ENCODE measurements at places on chromosomes 2 and 18. TPM values are rescaled to one million over a fixed set of nuclear protein-coding genes. Genes with fewer than 3 reads are reported as not detected.
A peak's percentile ranks its signal among the peaks of the same experiment; 100 is the strongest.

The LINC00305 gene
- 0.20 TPM for total RNA-seq

The PAX8 gene
- under 0.01 TPM for total RNA-seq

The ANKRD53 gene
- 0.22 TPM for total RNA-seq

The SLC8A1 gene
- under 0.01 TPM for total RNA-seq

The NAT8 gene
- total RNA-seq, result not detected

The NGEF gene
- total RNA-seq, result 0.22 TPM

The C2orf15 gene
- 0.22 TPM for total RNA-seq

The SPEG gene
- under 0.01 TPM for total RNA-seq

The AMER3 gene
- total RNA-seq, result not detected

The ANKRD30BL gene
- total RNA-seq, result not detected

The CLASP1 gene
- total RNA-seq, result 31.9 TPM

The CFAP65 gene
- total RNA-seq, result not detected

- DNase-seq, result peak; percentile 79
These were observed 19.8 kb downstream of the HDAC4 start for GRCh38 chr2:239380831-239381708.

- DNase-seq, result no peak
These were observed 859.1 kb upstream of the ACVR2A start for GRCh38 chr2:146985753-146986152.

- no peak for DNase-seq
These were observed 522.3 kb downstream of the SOX11 start for GRCh38 chr2:6214471-6214870.

DNA sequence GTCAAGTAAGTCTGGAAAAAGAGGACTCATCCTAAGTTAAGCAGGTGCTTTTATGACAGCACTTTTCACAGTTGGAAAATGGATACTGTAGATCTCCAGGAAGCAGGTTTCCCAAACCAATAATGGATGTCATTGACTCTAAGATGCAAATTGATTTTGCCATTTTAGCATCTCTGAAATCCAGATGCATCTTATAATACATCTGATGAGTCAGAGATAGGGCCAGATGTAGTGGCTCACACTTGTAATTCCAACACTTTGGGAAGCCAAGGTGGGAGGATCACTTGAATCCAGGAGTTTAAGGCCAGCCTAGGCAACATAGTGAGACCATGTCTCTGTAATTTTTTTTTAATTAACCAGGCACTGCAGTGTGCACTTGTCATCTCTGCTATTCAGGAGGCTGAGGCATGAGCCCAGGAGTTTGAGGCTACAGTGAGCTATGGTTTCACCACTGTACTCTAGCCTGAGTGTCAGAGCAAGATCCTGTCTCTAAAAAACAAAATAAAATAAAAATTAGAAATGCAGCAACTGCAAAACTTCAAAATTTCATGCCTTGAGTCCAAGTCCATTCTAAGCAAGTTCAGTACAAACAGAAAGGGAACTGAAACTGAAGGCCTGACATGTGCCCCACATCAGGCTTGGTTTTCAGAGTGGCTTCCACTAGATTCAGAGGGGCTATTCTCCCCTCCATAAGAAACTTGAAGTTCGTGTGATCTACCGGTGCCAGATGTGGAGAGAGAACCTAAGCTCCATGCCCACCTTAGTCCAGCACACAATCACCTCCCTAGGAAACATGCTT lies 267.8 kb upstream of the NCKAP5 start:
- no peak for DNase-seq

- DNase-seq, result peak; percentile 73
These were observed 88.8 kb downstream of the VIT start for GRCh38 chr2:36785179-36785795.

DNA sequence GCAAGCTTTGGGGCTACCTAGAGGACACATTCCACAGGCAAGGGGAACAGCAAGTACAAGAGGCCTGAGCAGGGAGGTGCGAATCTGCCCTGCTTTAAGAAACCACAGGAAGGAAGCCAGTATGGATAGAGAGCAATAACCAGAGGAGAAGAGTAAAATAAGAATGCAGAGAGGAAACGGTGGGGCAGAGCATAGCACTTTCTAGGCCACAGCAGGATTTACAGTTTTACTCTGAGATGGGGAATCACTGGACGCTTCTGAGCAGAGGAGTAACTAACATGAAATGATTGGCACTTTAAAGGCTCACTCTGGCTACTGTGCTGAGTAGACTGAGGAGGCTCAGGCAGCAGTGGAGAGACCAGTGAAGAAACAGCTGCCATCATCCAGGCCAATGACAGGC lies 23.8 kb downstream of the AAK1 start:
- DNase-seq, result no peak

DNA sequence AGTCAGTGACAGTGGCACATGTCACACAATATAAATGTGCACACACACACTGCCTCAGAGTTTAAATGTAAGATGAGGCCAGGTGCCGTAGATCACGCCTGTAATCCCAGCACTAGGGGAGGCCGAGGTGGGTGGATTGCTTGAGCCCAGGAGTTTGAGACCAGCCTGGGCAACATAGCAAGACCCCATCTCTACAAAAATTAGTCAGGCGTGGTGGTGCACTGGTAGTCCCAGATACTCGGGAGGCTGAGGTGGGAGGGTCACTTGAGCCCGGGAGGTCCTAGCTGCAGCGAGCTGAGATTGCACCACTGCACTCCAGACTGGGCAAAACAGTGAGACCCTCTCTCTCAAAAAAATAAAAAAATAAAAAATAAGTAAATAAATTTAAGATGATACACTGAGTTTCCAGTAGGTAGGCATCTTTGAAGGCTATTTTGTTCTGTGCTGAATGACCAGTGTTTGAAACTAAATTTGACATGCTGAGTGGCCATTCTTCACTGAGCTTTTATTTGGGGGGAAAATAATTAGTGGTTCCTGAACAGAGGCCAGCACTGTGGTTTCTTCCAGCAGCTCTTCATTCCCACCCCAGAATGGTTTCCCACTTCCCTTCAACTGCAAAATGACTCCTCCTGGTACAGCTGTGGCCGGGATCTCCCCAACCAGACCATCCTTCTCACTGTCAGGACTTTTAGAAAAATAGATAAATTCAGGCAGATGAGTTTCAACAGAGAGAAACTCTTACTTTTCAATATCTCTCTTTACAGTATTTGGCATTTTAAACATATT lies 44.9 kb downstream of the PSMG2 start:
- DNase-seq, result no peak

GRCh38 chr2:26410764-26411243 lies 9.1 kb downstream of the DRC1 start:
- no peak for DNase-seq

GRCh38 chr2:227188292-227188691 lies 23.9 kb downstream of the COL4A3 start:
- DNase-seq, result no peak

DNA sequence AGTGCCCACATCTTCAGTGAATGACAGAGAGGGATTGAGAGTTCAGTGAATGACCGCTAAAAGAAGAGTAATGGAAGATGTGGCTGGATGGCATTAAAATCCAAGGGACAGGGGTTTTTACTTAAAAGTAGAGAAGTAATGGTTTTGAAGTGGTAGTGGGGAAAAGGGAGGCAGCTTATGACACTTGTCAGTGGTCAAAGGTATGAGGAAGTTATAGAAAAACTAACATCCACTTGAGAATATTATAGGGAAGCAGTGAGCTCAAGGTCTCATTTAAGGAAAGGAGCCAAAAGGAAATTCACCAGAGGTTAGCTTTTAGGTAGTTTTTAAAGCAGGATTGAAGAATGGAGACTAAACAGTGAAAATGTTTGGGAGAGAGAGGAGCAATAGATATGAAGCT lies 24.3 kb downstream of the CDK15 start:
- DNase-seq, result no peak

- no peak for DNase-seq
These were observed 16.2 kb downstream of the GALM start for GRCh38 chr2:38682008-38682575.

GRCh38 chr2:236979664-236980063 lies 106.0 kb upstream of the COPS8 start:
- DNase-seq, result no peak

DNA sequence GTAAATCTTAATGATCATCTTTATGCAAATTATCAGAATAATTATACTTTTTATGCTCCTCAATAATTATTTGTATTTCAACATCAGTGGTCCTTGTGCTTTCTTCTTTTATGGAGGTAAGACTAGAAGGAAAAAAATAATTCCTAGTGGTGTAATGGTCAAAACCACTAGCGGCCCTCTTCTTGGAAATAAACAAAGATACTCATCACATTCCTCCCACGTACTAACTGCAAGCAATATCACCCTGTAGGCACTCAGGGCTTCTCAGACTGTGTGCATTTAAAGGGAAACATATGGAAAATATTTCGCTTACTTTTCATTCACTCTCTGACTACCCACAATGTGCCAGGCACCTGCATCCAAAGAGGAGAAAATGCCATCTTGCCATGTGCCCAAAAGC lies 263.7 kb downstream of the DOK6 start:
- DNase-seq, result no peak

GRCh38 chr2:206424134-206424533 lies 19.2 kb upstream of the ADAM23 start:
- peak; percentile 38 for DNase-seq

DNA sequence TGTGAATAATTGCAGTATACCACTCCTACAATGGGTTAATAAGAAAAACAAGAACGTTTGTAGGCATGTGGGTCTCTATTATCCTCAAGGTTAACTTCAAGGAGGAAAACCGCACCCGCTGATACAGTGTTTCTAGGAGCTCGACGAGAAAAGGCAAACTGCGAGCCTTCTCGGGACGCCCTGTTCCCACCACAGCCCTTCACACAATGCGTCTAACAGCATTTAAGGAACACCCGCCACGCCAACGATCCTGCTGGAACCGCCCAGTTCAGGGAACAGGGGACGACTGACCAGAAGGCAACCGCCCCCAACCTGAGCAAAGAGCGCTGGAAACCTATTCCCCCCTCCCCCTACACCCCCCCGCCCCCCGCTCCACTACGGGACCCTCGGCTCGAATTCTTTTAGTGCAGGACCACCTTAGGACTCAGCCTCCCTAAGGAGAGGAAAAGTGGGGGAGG lies 710 bp upstream of the TMSB10 start:
- no peak for DNase-seq

All from lung microvascular endothelial cell (primary cell).